ENCODE measurements at places on chromosomes 11 and 22.

GRCh38 chr11:23370580-23371275 is 510.5 kb upstream of the CCDC179 start:
- no peak for DNase-seq

- no peak for DNase-seq
Measured at GRCh38 chr11:88508418-88508758, 170.9 kb upstream of the CTSC start.

GRCh38 chr11:76249195-76249741 is 43.0 kb upstream of the WNT11 start:
- DNase-seq: no peak

GRCh38 chr11:19777377-19778102 is 64.9 kb downstream of the NAV2 start:
- no peak for DNase-seq

DNA sequence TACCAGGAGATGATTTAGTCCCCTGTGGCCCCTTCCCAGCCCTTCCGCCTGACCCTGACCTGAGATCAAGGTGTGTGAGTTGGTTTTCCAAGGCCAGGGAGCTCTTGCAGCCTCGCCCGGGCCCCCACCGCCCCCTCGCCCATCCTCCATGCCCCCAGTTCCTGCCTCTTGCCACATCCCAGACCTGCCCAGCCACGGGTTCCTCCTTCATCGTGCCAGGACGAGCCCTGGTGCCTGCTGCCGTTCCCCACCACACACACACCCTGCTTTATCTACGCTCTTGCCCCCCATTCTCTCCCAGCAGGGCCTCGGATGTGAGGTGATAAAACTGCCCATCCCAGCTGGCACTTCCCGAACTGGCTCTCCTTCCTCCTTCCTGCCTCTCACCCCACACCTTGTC is 1.4 kb upstream of the LIF start:
- no peak for DNase-seq

GRCh38 chr11:63937713-63938478 is 906 bp upstream of the NAA40 start:
- no peak for DNase-seq

DNA sequence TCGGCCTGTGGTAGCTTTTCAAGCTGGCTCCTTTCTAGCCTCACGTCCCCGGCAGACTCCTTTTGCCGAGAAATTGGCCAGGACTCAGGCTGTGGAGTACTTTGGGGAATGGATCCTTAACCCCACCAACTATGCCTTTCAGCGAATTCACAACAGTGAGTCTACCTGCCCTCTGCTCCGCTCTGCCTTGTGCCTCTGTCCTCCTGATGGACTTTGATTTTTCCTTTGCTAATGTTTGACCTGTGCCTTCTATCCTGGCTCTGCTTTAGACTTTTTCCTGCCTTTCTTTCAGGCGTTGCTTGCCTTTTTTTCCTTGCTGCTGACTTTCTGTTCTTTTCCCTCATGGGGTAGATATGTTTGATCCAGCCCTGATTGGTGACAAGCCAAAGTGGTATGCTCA is 12.5 kb downstream of the MADD start:
- no peak for DNase-seq

DNA sequence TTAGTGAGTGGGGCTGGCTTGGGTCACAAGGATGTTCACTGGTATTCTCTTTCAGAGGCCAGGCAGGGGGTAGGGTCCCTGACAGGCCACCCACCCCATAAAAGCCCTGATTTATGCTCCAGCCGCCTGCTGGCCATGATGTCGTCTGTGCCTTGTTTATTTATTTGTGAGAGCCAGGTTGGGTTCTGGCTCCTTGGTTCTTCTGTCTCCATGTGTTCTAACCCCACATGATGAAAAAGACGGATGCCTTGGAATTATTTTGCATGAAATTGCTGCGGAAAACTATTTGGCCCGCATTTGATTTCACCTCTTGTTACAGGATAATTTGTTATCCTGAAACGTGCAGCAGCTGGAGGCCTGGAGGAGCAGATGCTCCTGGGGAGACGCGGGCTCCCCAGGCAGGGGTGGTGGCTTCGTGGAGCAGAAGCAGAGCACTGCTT is 46.3 kb upstream of the WNT11 start:
- DNase-seq: no peak

GRCh38 chr11:122778148-122778547 is 60.2 kb upstream of the CRTAM start:
- no peak for DNase-seq

DNA sequence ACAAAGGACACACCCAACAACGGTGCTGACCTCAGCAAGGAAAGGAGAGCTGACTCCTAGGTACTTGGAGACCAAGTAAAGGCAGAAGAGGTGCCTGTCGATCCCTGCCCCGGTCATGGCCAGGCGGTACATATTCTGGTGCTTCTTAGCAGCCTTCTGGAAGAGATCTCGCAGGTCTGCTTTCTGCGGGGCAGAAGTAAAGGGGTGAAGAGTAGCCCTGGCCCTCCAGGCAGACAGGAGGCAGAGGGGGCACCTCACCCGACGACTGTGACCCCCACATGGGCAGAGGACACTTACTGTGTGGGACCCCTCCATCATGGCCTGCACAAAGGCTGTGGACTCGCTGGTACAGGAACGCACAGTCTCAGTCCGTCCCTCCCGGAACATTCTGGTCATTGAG is 7.4 kb downstream of the CPT1B start:
- no peak for DNase-seq
